NCI-H2081 (cell line): ENCODE measurements at places on chromosomes 13 and 19.

DNA sequence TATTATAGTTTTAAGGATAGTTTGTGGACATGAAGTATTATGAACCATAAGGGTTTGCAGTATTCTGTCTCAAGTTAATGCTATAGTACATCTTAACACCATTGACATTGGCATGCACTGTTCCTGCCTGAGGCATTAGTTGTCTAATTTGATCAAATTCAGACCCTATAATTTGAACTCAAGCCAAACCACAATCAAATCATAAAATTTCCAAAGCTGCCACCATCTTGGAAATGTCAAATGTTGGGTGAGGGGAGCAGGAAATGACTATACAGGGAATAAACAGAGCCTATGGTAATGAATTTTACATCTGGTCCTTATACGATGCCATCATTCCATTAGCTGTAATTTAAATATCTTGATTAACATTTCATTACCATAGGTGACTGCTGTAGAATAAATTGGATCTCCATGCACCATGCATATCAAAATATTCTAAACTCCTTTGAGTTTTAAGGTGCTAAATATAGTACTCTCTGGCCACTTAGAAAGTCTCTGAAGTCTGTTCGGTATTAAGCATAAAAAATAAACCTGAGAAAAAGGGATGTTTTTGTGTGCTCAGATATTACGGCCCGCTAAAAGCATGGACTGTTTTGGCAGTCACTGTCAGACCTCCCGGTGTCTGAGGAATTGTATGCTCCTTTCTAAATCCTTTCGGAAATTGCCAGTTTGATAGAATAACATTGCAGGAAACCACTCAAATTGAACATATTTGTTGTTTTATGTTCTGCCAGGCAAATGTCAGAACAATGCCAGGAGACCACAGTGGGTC lies 257.7 kb downstream of the SPRY2 start:
- peak; percentile 24 for DNase-seq

DNA sequence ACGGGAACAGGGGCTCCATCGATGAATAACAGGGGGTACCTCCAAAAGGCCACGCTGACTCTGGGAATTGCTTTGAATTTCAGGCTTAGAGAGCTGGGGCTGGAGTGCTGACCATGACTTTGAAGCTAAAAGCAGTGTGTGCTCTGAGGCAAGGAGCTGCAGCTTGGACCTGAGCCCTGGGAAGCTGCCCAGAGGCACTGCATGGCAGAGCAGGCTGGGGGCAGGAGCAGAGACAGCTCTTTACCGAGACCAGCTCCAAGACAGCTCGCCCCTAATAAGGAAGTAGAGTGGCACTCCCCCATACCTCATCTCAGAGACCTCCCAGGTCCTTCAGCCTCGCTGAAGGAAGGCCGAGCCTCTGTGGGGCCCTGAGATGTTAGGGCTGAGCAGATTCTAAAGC lies 200.2 kb downstream of the COL4A1 start:
- no peak for DNase-seq

- no peak for DNase-seq
Measured at GRCh38 chr19:43782689-43783231, 2.0 kb upstream of the KCNN4 start.

DNA sequence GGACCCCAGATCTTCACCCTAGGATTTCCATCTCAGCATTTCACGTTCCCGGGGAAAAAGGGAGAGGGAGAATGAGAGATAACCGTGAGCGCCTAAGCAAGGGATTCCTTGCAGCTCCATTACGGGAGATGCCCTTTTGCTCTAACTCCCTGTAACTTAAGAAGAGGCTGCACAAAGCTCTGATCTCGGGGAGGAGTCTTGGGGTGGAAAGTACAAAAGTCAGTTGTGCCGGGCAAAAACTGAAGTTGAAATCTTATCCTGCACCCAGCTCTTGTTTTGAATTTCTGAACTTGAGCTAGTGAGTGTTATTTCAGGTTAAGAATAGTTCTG lies 256.4 kb upstream of the SOX21 start:
- DNase-seq, result no peak

GRCh38 chr19:1000095-1000494 lies at the start of gene GRIN3B:
TSS of gene GRIN3B (plus strand) at chr19:1000419. CDS start at chr19:1000438, 19 bp downstream.
- DNase-seq, result no peak
